ENCODE measurements at places on chromosomes 4 and X.

DNA sequence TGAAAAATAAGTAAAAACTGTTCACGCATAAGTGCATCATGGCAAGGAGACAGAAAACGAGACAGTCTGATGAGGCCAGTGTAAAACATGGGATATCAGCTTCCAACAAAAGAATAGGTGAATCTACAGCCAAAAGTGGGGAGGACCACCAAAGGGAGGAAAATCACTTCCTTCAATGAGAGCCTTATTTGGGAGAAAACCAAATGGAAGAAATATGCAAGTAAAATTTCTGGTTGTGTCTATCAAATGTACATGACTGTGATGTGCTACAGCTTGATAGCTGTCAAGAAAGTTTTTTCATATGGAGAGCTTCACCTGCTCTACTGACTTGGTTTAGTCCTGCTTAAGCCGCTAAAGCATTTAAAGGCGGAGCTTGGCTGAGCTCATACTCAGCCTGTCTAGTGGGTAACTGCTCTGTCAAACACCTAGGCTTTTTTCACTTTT lies 66.2 kb downstream of the MAGEA1 start:
- DNase-seq: no peak

- DNase-seq: no peak
Observed at GRCh38 chr4:45453258-45453853, 670.5 kb downstream of the GABRG1 start.

DNA sequence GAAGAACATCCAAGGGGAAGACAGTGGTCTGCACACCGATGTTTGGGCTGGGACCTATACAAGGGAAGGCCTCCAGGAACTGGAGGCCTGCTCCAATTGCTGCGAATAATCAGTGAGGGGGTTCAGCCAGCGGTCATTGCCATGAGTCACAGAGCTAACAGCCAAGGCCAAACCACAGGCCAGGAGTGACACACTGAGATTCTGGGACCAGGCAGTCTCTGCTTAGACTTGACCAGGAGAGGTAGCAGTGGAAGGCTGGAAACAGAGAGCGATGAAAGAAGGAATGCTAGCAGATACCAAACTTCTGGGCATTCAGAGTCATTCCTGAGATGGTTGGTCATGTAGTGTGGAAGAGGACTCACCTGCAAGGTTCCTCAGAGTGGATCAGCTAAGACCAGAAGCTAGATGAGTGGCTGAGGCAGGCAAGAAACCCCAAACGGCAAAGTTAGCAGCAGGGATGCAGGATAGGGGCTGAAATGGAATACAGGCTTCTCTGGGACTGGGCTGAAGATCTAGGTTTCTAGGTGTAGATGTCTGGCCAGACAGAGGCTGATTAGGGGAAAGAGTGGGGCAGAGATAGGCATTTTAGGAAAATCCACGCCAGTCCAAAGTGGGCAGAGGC lies 54.7 kb downstream of the CNGA2 start:
- peak; percentile 45 for DNase-seq

- DNase-seq: no peak
Observed at GRCh38 chr4:185991770-185992169, 77.2 kb upstream of the TLR3 start.

GRCh38 chr4:125390126-125390525 lies 75.4 kb downstream of the FAT4 start:
- peak; percentile 40 for DNase-seq

DNA sequence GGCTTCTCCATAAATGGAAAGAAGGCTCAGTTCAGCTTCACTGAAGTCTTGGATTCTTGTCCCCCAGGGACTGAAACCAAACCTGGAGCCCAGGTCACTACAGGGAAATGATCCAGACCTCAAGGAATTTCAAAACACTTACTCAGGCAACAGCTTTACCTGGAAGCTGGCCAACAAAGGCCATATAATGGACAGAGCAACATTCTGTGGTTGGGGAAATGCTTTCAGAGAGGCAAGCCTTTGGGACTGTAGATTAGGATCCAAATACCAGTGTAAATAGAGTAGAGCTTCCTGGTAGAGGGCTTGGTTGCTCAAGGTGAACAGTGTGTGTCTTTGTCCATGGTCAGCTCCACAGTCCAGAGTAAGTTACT lies 57.0 kb upstream of the PROM1 start:
- peak; percentile 25 for DNase-seq

GRCh38 chrX:150161193-150161592 lies 201.9 kb upstream of the MAMLD1 start:
- no peak for DNase-seq

DNA sequence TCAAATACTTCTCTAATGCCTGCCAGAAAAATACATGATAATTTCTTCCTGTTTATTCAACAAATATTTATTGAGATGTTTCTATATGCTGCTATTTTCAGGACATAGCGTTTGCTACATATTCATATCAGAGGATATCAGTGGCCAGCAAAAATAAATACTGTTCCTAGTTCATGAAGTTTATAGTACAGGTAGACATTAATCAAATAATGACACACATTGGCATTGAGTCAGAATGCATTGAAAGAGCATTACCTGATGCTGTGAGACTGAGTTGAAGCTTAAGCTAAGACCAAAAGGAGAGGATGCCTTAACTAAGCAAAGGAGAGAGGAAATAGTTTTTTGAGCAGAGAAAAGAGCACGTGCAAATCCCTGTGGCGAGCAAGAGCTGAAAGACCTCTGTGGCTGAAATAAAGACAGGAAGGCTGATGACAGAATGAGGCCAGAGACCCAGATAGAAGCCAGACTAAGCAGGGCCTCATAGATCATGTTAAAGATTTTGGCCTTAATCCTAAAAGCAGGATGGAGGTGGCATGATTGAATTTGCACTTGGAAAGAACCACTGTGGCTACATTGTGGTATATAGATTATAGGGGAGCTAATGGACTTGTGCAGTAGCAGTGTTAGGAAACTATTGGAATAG lies 36.2 kb downstream of the FAM241A start:
- DNase-seq: no peak

DNA sequence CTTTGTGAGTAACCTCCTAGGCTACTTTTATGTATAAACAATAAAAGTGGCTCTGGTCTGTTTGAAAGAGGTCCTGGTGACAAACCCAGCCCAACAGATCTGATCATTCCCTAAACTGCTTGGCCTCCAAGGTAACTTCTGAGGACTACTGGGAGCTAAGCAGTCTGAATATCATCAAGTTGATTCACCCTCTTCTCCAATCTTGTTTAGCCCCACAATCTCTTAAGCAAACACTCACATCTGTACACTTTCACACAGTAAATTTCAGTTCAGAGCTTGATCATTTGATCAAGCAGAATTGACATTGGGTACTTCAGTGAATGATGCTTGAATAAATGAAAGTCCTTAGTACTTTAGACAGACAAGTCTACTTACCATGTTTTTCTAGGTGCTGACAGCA lies 74.7 kb downstream of the HCCS start:
- no peak for DNase-seq

DNA sequence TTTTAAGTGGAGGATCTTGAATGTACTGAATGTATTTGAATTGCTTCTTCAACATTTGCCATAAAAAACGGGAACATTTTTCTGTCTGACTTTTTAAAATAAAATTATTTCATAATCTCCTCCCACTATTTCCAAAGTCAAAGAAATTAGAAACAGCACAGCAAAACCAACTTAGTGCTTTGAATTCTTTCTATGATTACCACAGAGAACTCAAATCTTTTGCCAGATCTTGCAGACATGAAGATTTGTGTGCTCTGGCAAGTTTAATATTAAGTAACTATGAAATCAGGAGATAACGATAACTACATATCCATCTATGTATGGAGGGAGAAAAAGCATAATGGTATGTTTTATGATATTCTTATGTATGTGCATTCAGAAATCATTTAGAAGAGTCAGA lies 982.2 kb downstream of the PCDH7 start:
- peak; percentile 3 for DNase-seq

DNA sequence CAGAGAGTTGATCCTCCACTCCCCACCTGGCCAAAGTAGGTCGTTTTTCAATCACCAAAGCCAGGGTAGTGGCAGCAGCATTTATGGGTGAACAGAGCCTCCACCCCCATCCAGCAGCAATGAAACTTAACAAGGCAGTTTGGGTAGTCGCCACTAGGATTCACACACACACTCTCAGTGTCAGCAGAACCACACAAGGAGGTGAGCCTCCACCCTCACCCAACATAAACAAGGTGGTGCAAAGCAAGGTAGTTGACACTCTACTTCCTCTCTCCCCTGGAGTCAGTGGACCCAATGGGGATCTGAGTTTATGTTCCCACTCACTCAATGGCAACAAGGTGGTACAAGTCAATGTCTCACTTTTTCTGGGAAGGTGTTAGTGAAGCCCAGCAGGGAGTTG lies 50.4 kb upstream of the CCDC149 start:
- no peak for DNase-seq

GRCh38 chr4:54741202-54741601 lies 83.4 kb downstream of the KIT start:
- no peak for DNase-seq

DNA sequence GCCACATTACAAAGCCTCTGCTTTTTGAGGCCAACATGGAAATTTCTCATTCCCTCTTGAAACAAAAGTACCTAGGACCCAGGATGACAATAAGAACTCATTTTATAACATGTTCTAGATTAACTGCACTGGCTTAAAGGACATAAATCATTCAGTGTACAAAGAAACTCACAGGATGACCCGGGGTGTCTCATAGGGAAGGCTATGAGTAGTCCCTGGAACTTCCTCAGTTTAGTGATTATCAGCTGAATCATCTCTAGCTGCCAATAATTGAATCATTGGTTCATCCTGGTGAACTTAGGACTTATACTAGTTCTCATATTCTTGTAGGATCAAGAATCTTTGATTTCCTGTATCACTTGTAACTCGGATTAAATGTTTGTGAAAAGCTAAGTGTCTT lies 95.8 kb upstream of the WDR1 start:
- no peak for DNase-seq

DNA sequence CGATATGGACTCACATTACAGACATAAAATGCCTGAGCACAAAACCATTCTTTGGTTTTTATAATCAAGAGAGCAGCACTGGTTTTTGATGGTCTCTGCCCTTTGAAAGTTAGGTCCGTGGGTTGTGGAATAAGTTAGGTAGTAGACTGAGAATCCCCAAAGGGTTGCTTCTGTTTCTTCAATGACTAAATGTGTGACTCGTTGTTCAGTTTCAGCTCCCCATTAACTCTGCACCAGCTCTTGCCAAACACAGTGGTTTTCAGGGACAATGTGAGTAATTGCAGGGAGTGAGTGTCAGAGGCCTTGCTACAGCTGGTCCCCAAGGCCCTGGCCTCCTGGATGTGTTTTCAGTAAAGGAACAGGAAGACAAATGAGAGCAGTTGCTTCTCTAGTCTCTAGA lies 24.8 kb downstream of the SMIM20 start:
- DNase-seq: peak; percentile 52

DNA sequence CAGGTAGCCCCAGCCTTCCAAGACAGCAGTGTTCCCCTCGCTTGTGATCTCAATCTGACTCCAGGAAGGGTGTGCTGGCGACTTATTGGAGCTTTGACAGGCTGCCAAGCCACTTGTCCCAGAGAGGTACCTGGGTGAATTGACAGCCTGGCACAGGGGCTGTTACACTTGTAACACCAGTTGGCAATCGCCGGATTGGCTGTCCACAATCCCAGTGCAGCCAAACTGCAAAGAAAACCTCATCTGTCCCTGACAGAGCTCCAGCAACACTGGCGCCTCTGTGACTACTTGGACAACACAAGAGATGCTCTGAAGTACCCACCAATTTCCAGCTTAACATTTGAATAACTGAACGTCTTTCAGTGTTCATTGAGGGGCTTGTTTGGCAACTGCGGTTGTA lies 76.8 kb upstream of the PRPS1 start:
- DNase-seq: no peak

- no peak for DNase-seq
Observed at GRCh38 chrX:13966071-13966792, 63.5 kb downstream of the GEMIN8 start.

DNA sequence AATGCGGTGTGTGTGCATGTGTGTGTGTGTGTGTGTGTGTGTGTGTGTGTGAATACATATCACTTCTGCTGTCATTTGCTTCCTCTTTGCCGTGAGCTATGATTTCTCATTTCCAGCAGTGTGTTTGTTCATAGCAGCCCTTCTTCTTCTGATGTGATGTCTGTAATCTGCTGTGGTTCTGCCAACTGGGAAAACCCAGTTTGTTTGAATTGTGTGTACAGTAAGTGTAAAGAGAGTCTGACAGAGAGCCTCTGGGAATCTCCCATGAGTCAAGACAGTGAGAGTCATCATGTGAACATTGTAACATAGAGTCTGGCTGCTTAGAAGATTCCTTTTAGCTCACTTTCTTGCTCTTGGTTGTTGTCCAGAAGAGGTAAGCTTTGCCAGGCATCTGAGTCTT lies 8.4 kb upstream of the NWD2 start:
- DNase-seq: no peak

GRCh38 chr4:161303551-161303950 lies 860.2 kb downstream of the FSTL5 start:
- DNase-seq: no peak

GRCh38 chr4:24382381-24382780 lies 202.0 kb downstream of the DHX15 start:
- DNase-seq: no peak

- no peak for DNase-seq
Observed at GRCh38 chr4:38400946-38401345, 263.1 kb upstream of the KLF3 start.

- no peak for DNase-seq
Observed at GRCh38 chr4:23884261-23884660, 5.6 kb downstream of the PPARGC1A start.

- DNase-seq: no peak
Observed at GRCh38 chr4:5488413-5488812, 219.9 kb downstream of the EVC2 start.

- no peak for DNase-seq
Observed at GRCh38 chrX:102546828-102547493, 30.4 kb upstream of the TMSB15A start.

DNA sequence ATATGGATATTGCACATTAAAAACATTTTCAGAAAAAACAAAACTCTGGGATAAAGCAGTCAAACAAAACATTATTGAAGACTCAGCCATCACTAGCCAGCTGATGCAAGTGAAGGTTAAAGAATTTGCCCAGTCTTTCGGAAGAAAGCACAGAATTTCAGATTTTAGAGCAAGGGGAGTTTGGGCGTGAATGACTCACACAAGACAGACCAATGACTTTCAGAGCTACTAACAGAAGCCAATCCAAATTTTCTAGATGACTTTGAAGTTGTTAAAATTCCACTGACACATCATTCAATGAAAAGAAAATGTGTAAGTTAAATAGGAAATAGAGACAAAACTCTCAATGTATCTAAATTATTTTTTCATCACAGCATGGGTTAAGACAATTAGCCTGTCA lies 4.0 kb downstream of the MRFAP1L1 start:
- no peak for DNase-seq

GRCh38 chr4:147616849-147617172 lies 386 bp upstream of the TMEM184C start:
- no peak for DNase-seq

DNA sequence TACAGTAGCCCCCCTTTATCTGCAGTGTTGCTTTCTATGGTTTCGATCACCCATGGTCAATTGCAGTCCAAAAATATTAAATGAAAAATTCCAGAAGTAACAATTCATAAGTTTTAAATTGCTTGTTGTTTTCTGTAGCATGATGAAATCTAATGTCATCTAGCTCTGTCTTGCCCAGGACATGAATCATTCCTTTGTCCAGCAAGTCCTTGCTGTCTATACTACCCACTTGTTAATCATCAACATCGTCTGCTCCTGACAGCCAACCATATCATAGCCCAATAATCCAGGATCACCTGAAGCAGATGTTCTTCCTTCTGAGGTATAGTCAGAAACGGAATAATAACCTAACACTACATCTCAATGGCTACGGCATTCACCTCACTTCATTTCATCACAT lies 79.8 kb downstream of the ADAMTS3 start:
- peak; percentile 51 for DNase-seq

GRCh38 chrX:25029288-25029825 lies 13.6 kb upstream of the ARX start:
- no peak for DNase-seq
